Stimulated activated CD8-positive, alpha-beta memory T cell treated with anti-CD3 and anti-CD28 coated beads, Interleukin-4, amount 100 ng/mL, for 24 hours (primary cell): ENCODE measurements at places on chromosomes 3 and 15.

GRCh38 chr3:71492566-71492965, 91.0 kb downstream of the FOXP1 start:
- no peak for DNase-seq

DNA sequence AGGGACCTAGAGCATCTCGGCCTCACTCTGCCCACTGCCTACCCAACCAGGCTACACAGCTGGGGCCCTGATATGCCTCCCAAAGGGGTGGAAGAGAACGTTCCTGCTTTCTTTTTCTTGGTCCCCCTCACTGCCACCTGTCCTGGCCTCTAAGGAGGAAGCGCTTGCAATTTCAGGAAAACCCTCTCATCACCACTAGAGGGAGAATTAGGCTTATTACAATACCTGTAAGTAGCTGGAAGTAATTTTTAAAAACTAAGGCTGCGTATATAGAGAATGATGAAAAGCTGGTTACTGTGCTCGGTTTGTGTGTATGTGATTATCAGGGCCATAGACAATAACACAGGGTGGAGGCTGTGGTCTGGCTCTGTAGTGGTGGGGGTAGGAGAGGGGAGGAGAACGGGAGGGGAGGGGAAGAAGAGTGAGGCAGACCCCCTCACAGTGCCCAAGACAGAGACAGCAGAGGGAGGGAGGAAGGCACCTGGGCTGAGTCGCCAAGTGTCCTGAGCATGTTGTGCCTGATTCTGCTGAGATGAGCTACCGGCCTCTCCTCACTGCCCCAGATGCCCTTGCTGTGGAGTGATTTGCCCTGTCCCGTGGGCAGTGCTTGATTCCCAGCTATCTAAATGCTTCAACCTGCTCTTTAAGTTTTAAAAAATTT, 3.3 kb downstream of the GABRG3 start:
- DNase-seq = no peak

- DNase-seq = no peak
Measured at GRCh38 chr15:42193383-42193782, 14.7 kb downstream of the VPS39 start.

DNA sequence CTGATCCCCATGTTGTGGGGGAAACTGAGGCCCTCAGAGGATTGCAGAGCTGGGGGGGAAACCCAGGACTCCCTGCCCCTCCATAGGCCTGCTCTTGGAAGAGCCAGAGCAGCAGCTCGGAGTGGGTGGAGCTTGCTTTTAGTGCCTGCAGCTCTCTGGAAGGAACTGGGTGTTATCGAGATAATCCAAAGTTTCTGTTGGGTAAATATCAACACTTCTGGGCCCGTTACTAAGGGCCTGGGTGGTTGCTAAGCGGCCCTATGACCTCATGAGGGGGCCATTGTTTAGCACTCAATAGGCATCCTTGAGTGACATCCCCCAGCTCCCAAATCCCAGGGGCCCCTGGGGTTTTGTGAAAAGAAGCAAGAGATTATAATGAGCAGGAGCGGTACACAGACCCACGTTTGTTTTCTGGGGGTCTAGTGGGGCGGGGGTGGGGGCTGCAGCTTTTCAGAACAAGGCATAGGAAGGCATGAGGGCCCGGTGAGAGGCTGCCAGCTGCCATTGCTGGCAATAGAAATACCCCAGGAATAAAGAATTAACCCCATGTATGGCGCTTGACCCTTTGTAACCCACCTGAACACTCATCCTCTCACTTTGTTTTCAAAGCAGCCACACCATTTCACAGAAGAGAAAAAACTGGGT, 48.3 kb upstream of the ATP2B2 start:
- no peak for DNase-seq

GRCh38 chr3:15506571-15506970, 14.9 kb downstream of the COLQ start:
- no peak for DNase-seq

DNA sequence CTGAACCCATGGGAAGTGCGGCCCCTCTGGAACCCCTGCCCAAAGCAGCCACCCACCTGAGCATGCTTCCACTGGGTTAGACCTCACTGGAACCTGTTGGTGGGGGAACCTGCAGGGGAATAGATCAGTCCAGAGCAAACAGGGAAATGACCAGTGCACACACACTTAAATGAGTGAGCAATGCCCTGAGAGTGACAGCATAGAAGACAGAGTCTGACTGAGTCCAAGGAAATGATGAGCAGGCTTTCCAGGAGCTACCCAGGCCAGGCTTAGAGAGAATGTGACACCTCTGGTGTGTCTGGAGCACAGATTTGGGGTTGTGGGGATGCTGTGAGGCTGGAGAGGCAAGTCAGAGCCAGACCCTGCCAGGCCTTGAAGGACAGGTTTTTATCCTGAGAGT, 28.5 kb downstream of the PLA1A start:
- no peak for DNase-seq

DNA sequence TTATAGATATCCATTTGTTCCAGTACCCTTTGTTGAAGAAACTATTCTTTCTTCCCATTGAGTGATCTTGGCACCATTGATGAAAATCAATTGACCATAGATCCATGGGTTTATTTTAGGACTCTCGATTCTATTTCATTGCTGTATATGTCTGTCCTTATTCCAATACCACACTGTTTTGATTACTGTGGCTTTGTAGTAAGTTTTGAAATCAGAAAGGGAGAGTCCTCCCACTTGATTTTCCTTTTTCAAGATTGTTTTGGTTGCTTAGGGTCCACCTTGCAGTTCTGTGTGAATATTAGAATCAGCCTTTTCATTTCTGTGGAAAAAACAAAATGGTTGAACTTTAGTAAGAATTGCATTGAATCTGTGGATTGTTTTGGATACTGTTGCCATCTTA, 20.6 kb upstream of the IL20RB start:
- no peak for DNase-seq

- DNase-seq = peak; percentile 34
Measured at GRCh38 chr3:23202921-23203707, at the start of gene UBE2E2. Gene UBE2E2, plus strand, starts transcription at chr3:23203327.
